ENCODE measurements at places on chromosomes 2 and 18.

DNA sequence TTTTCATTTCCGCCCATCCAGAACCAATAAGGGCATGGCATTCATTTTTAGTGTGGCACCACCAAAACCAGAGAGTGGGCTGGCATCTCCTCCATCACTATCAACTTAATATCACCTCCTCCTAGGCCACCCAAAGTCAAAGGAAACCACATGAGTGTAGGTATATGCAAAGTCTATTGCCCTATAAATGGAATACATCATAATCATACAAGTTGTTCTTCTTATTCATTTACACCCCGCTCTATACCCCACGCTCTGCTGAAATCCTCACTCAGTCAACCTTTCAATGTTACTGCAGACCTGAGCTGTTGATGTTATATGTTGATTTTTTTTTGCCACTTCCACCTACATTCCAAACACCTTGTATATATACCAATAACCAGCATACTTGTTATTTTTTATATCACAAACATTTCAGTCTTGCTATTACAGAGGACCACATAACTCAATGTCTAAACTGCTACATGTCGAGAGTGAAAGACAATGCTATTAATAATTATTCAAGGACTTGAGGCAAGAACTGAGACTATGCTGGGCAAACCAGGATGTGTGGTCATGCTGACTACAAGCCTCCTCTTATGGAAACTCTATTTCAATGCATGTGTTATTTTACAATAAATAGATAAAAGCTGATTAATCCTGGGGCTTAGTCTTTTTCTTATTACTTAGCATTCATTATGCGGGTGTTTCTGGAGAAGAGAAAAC is 466.5 kb upstream of the ID2 start:
- no peak for DNase-seq

DNA sequence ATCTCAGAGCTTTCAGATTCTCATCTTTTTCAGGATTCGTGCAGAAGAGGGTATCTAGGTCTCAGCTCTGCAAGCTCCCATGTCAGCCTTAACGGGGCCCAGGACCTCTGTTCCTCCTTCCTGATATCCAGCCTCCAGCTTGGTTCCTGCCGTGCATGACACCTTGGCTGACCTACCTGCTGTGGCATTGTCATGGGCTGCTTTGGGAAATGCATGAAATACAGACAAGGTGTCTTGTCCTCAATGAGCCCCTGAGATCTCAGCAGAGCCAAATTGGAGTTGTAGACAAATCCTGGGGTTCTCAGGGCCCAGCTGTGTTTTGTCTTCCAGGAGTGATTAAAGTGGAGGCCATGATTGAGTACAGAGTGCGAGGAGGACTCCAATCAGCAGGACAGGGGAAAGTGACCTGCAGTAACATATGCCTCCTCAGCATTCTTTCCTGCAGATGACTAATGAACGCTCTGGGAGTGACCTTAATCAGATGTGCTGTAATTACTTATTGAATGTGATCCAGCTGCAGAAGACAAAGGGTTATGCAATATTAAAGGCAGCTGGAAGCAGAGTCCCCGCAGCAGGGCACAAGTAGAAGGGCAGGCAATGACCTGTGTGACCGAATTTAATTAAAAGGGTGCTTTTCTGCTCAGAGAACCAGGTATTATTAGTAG is 141.1 kb downstream of the CCBE1 start:
- DNase-seq: no peak

GRCh38 chr18:51811883-51812282 is 528.1 kb upstream of the DCC start:
- DNase-seq: no peak

DNA sequence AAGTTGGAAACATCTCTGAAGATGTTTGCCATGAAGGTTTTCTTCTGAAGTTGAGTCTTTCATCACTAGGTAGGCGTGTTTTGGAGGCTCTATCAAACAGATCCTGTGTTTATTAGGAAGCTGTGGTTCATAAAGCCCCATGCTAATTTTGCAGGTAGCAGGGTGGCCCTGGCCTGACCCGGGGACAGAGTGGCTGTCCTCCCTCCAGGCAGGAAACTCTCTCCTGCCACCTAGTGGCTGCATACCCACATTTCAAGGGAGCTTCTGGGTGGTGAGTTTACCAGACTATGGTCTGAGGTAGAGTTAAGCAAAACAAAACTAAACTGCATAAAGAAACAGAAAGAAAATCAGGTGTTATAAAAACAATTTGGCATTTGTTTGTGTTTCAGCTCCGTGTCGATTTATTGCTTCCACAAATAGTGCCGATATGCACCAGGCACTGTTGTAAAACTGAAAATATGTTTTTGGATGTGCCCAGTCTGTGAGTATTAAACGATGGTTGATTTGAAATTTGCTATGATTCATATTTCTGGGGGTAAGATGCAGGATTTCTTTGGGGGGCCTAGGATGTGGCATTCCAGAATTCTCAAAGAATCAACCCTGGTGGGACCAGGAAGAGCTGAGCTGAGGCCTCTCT is 26.0 kb upstream of the IL37 start:
- DNase-seq: peak; percentile 31

DNA sequence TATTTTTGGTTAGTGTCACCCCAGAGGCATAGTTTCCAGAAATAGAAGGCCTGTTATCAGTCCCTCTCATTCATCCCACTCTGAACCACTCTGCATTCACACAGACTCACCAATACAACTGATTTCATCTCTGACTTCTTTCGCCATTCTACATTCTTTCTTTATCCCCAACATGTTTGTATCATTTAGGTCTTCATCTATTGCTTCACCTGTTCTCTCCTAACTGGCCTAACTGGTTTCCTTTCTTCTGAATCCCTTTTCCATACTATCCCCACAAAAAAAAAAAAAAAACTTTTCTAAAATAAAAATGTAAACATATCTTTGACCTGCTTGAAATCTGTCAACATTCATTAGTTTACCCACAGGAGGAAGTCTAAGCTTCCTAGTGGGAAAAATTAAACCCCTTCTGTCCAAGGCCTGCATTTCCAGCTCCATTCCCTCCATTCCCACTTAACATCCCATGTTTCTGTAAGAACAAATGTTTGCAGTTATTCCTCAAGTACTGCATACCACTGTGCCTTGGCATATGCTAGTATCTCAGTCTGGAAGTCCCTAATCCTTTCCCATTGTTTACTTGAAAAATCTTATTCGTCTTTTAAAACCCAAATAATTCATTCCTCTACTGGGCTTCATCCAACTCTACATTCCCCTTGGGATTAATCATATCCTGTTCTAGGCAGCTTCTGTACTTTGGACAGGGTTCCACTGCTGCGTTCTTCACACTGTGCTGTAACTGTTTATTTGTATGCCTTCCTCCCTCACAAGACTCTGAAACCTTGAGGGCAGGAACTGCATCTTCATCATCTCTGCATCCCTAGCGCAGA is 68.5 kb downstream of the FIGN start:
- peak; percentile 65 for DNase-seq

DNA sequence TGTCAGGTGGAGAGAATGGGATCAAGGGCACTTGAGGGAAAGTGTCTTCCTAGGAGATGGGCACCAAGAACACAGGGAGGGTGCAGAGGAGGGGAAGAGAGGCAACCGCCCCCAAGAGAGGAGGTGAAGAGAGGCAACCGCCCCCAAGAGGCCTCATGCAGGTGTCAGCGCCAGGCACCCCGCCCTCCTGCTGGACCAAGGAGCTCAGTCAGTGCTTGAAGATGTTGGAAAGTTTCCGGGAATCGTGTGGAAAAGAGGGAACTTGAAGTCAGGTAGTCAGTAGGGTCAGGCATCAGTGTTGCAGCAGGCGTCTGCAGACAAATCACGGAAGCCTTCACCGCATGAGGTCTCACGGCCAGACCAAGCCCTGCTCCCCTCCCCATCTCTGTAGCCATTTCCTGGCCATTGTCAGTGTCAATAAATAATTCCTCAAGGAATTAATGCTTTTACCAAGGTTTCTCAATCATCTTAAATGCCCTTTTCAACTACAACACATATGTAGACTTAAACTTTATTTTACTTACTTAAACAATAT is 353.1 kb downstream of the EIPR1 start:
- no peak for DNase-seq

DNA sequence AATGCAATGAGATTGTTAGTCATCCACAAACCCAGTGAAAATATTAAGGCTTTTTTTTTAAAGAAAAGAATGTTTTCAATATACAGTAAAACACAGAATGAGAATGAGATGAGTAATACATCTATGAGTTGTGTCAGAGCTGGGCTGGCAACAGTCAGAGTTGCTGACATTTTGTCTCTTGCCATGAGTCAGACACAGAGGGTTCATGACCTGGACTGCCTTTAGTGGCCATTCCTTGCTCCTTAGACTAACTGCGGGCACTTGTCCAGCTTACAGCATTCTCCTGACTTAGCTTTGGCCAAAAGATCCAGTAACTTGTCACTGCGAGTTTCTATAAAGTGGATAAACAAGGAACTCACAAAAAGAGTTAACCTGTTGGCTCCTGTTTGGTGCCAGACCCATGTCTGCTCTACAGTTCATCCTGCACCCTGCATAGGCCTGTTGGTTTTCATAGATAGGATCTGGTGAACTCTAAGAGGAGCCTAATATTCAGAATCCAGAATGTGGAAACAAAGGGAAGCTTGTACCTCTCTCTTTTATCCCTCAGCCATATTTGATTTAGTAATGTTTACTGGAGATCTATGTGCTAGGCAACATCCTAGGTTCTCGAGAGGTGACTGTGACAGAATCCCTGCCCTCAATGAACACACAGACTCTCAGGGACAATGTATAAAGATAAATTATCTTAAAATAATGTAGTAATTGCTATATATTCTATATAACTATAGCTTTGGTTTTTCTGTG is 391.5 kb upstream of the VWC2L start:
- peak; percentile 63 for DNase-seq

- DNase-seq: no peak
These were observed 703.0 kb downstream of the TMEM182 start for GRCh38 chr2:103464831-103465230.

DNA sequence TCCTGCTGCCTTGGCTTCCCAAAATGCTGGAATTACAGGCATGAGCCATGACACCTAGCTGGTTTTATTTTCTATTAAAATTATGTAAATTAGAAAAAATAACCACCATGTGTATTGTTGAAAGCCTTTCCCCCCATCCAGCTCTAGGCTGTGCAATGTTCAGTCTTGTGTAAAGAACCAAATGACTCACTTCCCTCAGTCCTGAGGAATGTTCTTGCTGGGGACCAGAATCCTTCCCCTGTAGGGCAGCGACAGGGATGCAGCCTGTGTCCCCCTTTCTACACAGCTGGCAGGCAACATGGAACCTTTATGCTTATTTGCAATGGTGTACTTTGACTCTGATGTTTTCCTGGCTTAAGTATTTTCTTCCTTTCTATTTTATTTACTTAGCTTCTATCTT is 29.4 kb downstream of the AOX1 start:
- peak; percentile 44 for DNase-seq

- DNase-seq: no peak
These were observed 12.9 kb downstream of the HTR2B start for GRCh38 chr2:231111987-231112386.

DNA sequence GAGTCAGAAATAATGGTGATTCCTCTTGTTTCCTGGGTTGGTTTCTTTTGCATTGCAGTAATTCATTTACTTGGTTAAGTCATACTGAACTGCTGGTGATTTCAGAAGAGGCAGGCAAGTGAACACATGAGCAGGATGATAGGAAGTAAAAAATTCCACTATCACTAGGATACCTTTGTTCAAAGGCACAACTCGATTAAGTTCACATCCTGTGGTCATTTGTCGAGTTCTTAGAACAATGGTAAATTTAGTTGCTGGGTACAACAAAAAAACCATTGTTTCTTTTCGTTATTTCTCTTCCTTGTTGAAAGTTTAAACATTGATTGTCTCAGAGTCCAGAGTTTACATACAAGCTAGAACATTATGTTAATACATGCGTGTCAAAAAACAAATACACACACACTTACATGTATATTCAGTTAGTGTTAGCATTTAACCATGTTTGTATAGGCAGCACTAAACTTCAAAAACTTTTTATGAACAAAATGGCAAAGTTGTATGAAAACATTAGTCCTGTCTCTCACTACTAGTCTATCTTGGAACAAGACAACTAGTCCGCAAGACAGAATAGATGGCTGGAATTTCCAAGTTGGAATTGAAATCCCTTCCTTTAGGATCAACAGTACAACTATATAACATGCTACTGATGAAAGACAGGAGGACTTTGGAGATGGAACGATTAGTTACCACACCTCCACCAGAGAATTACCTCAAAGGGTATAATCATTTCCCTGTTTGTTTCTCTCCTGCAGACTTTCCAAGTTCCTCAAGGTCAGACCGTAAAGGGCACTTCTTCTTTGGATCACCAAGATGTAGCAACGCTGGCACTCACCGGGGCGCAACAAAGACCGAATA is 26.2 kb downstream of the STK39 start:
- DNase-seq: no peak

DNA sequence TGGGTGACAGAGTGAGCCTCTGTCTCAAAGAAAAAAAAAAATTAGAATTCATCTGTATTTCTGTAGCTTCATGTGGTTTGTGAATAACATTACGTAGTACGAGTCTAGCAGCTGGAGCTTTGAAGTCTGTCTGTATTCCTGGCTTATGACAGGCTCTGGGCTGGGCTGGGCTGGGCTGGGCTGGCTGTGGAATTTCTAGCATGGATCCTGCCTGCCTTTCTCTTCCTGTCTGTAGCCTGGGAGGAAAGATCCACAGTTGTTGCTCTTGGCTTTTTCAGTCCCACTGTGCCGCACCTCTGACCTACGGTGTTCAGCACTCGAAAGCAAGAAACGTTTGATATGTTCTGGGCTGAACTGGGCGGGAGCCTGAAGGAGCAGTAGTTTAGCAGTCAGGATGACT is 55.4 kb downstream of the BOLA3 start:
- DNase-seq: no peak

- DNase-seq: no peak
These were observed 5.3 kb downstream of the NGEF start for GRCh38 chr2:233007739-233008138.

GRCh38 chr18:46502444-46502843 is 154.6 kb downstream of the LOXHD1 start:
- DNase-seq: no peak

GRCh38 chr2:142868229-142868762 is 9.2 kb upstream of the KYNU start:
- DNase-seq: no peak

DNA sequence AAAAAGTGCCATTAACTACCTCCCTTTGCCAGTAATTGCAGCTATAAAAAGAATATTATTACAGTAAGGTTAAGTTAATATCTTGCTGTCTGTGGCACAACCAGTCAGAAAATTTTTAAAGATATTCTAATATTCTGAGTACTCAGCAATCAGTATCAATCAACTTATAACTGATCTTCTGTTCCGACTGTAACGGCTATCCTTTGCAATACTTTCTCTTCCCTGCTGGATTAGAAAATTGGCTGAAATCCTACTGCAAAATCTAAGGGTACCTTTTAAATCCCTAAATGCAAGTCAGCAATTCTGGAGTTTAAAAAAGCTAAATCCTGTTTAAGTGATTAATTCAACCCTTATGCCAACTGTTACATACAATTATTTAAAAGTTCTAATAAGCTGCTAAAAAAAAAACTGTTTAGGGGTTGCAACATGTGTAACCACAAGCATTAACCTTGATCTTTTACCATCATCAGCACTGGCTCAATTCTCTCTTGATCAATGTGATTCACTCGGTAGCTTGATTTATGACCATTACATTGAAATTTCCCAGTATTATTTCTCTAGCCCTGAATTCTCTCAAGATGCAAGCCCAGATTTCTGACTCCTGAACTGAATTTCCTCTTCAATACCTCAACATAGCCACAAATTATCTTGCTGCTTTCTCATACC is 20.5 kb downstream of the GAREM1 start:
- no peak for DNase-seq

Measured in HTR-8/SVneo (cell line).